ENCODE measurements at places on chromosomes 12 and 14. TPM values are rescaled to one million over a fixed set of nuclear protein-coding genes. Genes with fewer than 3 reads are reported as not detected.
A peak's percentile ranks its signal among the peaks of the same experiment; 100 is the strongest.

The TSHR gene
- not detected for total RNA-seq

The OLR1 gene
- not detected for total RNA-seq

DNA sequence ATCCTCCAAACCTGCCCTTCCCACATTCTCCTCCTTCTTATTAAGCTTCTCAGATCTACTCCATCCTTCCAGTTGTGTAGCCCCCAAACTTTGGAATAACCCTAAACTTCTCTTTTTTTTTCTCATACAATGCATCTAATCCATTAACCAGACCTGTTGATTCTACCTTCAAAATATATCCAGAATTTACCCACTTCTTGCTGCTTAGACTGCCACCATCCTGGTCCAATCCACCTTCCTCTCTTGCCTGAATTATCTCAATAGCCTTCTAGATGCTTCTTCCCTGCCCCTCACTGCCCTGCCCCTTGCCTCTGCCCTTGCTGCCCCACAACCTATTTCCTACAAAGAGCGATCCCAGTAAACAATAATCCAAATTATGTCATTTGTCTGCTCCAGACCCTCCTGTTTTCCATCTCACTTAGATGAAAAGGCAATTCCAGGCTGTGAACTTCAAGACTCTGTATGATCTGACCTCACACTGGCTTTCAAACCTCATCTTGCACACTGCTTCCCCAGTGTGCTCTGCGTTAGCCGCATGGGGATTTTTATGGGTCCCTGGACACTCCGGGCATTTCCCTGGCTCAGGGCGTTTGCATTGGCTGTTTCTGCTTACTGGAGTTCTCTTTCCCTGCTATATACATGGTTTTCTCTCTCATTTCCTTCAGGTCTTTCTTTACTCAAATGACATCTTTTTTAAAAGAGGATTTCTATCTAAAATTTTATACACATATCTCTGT, 42.6 kb upstream of the HIF1A start:
- DNase-seq, result no peak

GRCh38 chr14:73261520-73262426, 24.5 kb downstream of the PAPLN start:
- no peak for DNase-seq

The CCDC177 gene
- not detected for total RNA-seq

DNA sequence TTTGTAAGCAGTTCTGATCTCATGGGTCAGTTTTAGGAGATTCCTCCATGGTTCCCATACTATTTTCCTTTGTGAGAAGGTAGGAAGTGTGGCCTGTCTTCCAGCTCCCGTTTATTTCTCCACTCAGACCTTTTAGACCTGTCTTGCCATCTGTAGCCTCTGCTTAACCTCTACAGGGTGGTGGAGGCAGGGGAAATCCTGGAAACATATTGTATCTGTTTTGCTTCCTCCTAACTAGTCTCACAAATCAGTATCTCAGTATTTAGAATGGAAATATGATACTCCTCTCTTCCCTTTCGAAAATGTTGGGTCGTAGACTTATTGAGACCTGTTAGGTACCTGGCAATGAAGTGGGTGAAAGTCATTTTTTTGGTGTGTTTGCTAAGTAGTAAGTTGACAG, 399.4 kb upstream of the RGS6 start:
- DNase-seq, result no peak

The KCNJ8 gene
- total RNA-seq, result 2.0 TPM

GRCh38 chr14:58109744-58110143, 42.3 kb downstream of the ARMH4 start:
- peak; percentile 12 for DNase-seq

GRCh38 chr14:79044894-79045624, 874.9 kb downstream of the NRXN3 start:
- DNase-seq, result peak; percentile 97

DNA sequence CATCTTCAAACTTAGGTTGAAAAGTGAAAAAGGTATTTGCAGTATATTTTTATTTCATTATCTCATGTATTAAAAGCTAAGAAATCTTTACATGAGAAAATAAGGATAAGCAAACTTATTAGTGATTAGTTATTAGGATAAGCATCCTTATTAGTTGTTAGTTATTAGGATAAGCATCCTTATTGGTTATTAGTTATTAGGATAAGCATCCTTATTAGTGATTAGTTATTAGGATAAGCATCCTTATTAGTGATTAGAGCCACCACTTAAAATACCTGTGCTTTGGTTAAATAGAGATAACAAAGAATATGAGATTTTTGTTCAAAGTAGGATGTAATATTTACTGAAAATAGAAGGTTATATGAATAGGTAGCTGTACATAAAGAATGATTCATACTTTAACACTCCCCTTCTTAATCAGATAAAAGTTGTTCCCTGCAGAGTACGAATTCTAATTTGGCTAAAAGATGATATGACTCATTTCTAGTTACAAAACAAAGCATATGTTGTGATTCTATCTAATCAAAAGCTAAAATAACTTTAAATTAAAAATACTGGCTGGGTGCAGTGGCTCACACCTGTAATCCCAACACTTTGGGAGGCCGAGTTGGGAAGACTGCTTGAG, 56.4 kb downstream of the KDM5A start:
- DNase-seq, result no peak

- DNase-seq, result peak; percentile 90
Observed at GRCh38 chr12:80044694-80045046, 54.7 kb upstream of the OTOGL start.

GRCh38 chr14:81122326-81122725, 98.4 kb downstream of the GTF2A1 start:
- no peak for DNase-seq

DNA sequence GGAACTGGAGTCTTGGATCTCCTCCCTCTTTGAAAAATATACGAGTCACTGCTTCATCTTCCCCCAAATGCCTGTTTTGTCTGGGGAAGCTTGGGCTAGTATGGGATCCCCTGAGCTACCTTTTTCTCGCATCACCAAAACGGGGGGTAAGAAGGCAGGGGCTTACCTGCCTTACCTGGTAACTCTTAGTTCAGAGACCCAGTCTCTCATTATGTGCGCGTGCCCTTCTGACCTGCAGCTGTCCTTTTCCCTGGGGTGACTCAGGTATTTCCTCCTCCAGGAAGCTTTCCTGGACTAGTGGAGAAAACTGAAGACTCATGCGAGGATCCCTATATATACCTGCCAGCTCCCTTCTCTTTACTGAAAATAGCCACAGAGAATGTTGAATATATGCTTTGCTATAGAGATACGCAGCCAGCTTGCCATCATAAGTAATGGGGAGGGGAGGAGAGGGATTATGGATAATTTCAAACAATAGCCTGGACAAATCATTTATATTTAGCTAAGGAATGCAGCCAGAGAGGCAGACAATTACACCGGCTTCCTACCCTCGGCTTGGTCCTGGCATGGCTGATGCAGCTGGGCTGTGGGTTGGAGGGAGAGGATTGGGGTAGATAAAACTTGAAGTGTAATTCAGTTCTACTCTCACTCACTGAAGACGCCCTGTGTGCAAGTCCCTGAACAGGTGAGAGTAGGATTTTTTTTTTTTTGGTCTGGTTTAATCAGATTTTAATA, 1.1 kb downstream of the TSPAN9 start:
- no peak for DNase-seq

- no peak for DNase-seq
Observed at GRCh38 chr14:71741241-71741640, 191.0 kb upstream of the RGS6 start.

DNA sequence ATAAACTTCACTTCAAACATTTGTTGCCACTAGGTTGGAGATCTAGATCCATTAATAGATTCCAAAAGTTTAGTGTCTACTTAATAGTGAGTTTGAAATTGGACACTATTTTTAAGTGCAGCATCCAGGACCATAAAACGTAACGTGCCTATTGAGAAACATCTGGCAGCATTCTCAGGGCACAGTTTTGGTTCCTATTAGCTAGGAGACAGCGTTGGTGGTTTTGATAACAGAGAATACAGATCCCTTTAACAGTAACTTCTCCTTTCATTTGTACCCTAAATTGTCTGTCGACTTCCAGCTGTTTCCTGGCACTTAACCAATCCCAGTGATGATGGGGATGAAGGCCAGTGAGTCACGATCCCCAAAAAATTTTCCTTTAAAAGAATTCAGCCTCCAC, 25.8 kb downstream of the KCNK10 start:
- DNase-seq, result no peak

DNA sequence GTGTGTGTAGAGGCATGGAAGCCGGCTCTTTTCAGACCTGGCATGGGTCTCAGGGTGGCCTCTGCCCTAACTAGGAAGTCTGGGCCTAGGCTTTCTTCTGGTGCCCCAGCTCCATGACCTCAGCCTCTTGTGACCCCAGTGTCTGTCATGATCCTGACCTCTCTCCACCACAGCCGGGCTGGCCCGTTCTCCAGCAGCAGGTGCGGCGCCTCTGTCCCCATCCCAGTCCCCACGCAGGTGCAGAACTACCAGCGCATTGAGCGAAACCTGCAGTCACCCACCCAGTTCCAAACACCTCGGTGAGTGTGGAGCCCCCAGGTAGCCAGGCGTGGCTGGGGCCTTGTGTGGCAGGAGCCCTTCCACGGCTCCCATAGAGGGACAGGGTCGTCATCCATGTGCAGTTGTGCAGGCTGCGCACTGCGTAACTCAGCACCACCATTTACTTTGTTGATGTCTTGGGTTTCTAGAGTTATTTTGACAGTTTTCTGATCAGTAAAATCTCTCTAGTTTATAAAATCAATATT, 14.8 kb upstream of the PUS1 start:
- DNase-seq, result no peak

The MGP gene
- 0.23 TPM for total RNA-seq

The FITM1 gene
- 0.63 TPM for total RNA-seq

- no peak for DNase-seq
Observed at GRCh38 chr12:6887460-6887859, 14.4 kb upstream of the SPSB2 start.

The SPPL3 gene
- total RNA-seq, result 17.0 TPM

The ETFBKMT gene
- 1.8 TPM for total RNA-seq

- DNase-seq, result no peak
Observed at GRCh38 chr14:98844456-98844855, 427.5 kb downstream of the BCL11B start.

The SSPN gene
- total RNA-seq, result not detected

The CLEC12A gene
- total RNA-seq, result not detected

GRCh38 chr12:91505006-91505405, 322.4 kb upstream of the DCN start:
- DNase-seq, result no peak

The TROAP gene
- 35.8 TPM for total RNA-seq

The FOXM1 gene
- 85.6 TPM for total RNA-seq

GRCh38 chr12:48388460-48388859, 37.7 kb upstream of the ZNF641 start:
- no peak for DNase-seq

- no peak for DNase-seq
Observed at GRCh38 chr14:32313844-32314376, 15.2 kb upstream of the AKAP6 start.

- DNase-seq, result no peak
Observed at GRCh38 chr14:60272177-60272576, 23.2 kb downstream of the PPM1A start.

The KRT3 gene
- total RNA-seq, result 0.13 TPM

Measured in HT1080 (cell line).